ENCODE measurements at places on chromosomes 12 and 14.

GRCh38 chr12:58443273-58443980 is 476.9 kb downstream of the LRIG3 start:
- peak; percentile 13 for DNase-seq

- peak; percentile 7 for DNase-seq
These were observed 149.1 kb downstream of the BMP4 start for GRCh38 chr14:53807542-53807941.

- peak; percentile 60 for DNase-seq
These were observed 516 bp downstream of the PCBP2 start for GRCh38 chr12:53452159-53453077.

GRCh38 chr14:105531894-105532623 is 5.7 kb downstream of the TMEM121 start:
- DNase-seq = no peak

DNA sequence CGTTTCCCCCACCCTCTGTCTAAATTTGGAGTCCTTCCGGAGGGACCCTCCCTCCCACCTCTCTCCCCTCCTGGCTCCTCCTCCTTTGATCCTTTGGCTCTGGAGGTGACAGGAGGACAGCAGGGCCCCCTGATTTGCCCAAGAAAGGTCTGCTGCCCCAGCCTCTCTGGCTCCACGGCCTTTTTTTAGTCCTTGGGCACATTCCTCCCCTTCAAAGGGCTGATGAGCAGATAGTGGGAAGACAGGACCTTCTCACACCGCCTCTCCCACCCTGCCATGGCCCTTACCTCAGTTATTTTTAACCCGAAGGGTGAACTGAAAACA is 196 bp upstream of the MYH6 start:
- no peak for DNase-seq

GRCh38 chr14:88232771-88233170 is 90.3 kb downstream of the KCNK10 start:
- no peak for DNase-seq

- peak; percentile 78 for DNase-seq
These were observed 26.0 kb downstream of the PPFIBP1 start for GRCh38 chr12:27549801-27550652.

- no peak for DNase-seq
These were observed 128.7 kb upstream of the NOS1 start for GRCh38 chr12:117490130-117490529.

- DNase-seq = no peak
These were observed 94.4 kb downstream of the DAD1 start for GRCh38 chr14:22494486-22495135.

DNA sequence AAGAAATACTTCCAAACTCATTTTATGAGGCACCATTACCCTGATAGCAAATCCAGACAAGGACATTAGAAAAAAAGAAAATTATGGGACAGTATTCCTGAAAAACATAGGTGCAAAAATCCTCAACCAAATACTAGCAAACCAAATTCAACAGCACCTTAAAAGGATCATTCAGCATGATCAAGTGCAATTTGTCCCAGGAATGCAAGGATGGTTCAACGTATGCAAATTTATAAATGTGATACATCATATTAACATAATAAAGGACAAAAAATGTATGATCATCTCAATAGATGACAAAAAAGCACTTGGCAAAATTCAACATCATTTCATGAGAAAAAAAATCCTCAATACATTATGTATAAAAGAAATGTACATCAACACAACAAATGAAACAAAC is 162.9 kb downstream of the DUSP6 start:
- no peak for DNase-seq

- peak; percentile 68 for DNase-seq
These were observed 7.7 kb downstream of the AHNAK2 start for GRCh38 chr14:104970231-104971068.

DNA sequence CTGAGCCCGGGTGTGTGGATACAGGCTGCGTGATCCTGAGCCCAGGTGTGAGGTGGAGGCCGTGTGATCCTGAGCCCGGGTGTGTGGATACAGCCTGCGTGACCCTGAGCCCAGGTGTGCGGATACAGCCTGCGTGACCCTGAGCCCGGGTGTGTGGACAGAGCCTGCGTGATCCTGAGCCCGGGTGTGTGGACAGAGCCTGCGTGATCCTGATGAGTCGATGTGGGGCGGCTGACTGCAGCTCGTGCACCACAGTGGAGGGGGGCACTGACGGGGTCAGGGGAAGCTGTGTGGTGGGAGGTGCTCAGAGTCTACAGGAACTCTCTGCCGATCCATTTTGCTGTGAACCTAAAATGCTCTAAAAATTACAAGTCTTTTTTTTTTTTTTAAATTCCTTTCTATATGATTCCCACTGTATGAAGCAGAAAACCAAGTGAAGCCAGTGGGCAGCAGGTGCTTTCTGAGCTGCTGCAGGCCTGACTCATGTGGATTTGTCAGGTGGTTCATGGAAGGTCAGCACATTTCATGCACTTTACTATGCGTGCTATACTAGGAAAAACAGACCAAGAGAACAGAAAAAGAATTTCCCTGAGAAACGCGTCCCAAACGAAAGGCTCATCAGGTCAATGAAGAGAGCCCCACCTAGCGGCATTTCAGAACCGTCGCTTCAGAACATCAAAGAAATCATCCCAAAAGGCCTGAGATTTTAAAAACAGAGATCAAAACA is 19.3 kb downstream of the BRF1 start:
- peak; percentile 36 for DNase-seq

GRCh38 chr12:1501695-1502378 is 92.5 kb downstream of the FBXL14 start:
- DNase-seq = no peak

DNA sequence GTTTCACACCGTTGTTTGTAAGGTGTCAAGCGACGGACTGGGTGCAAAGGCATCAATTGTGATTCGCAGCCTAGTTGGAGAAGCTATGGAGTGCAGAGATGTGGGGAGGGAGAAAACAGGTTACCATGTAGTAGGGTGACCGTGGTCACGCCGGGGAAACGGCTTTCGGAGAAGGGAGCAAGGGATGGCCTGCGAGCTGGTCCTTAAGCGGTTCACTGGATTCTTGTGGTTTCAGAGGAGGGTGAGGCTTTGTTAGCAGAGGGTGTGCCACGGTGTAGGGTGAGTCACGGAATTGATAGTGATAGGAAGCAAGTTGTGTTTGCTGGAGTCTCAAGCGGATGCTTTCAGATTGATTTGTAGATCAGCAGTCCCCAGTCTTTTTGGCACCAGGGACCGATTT is 2.3 kb downstream of the PIWIL1 start:
- DNase-seq = no peak

DNA sequence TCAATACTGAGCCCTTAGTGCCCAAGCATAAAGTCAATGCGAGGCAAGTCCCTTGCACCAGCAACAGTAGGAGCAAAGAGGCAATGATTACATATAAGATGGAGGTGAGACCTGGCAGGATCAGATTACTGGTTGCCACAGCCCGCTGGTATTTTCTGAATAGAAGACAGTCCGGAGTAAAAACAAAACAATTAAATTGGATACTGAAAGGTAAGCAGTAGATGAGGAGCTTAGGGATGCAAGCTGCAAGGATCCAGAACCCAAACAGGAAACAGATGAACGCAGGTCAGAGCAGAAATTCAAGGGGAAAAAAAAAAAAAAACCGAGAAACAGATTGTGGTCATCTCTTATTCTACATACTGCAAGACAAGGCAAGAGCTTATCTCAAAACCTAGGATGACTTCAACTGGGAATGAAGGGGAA is 119.6 kb downstream of the MED13L start:
- no peak for DNase-seq

GRCh38 chr14:89922031-89922907 is 32.3 kb downstream of the EFCAB11 start:
- no peak for DNase-seq

DNA sequence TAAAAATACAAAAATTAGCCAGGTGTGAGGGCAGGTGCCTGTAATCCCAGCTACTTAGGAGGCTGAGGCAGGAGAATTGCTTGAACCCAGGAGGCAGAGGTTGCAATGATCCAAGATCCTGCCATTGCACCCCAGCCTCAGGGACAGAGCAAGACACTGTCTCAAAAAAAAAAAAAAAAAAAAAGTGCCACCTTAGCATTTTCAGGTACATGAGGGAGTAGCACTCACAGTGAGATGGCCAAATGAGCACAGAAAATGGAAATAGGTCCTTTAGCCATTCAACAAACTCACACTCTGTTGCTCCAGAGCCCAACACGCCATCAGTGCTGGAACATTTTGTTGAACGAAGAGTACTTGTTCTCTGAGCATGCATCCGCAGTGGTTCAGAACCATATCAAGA is 75.2 kb upstream of the MYL2 start:
- no peak for DNase-seq

GRCh38 chr12:122537021-122537420 is 10.0 kb downstream of the KNTC1 start:
- DNase-seq = no peak

- no peak for DNase-seq
These were observed at the start of gene ALX1 for GRCh38 chr12:85280165-85280983. TSS of gene ALX1 (plus strand) at chr12:85280220. CDS start at chr12:85280262, 42 bp downstream.

- no peak for DNase-seq
These were observed 178.9 kb upstream of the BCL2L14 start for GRCh38 chr12:11891754-11892386.

- no peak for DNase-seq
These were observed 152.3 kb downstream of the RAD51B start for GRCh38 chr14:67971627-67972625.

DNA sequence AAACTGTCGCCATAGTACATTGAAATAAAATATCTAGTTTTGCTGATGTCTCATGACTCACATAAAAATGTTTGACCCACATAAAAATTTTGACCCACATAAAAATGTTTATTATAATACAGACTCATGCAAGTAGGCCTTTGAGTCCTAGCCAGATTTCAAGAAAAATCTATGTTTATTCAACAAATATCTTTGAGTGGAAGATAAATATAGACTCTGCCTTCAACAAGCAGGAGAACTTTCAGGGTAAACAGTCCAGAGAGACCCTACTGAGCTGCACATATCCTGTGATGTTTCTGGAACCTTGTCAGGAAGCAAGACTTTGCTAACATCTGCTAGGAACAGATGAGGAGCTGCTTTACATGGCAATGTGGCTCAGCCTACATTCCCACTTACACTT is 283.1 kb downstream of the MDGA2 start:
- no peak for DNase-seq

DNA sequence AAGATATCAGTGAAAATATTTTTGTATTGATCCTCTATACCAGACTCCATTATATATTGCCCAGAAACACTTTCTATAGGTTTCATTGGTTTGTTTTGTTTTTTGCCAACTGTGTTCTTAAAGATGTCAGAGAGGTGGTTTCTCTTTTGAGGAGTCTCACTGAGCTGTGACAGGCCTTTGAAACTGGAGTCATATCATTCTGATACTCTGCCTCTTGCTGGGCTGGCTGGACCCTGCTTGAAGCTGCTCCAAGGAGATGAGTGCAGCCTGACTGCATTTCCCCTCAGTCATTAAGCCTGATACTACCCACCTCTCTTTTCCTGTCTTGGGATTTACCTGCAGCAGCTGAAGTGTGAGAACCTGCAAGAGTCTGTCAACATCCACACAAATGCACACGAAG is 16.4 kb upstream of the TAS2R30 start:
- DNase-seq = no peak

- no peak for DNase-seq
These were observed 42.0 kb downstream of the NCOR2 start for GRCh38 chr12:124525455-124525854.

GRCh38 chr14:89688507-89689211 is 265.9 kb downstream of the EFCAB11 start:
- no peak for DNase-seq

GRCh38 chr12:33770652-33771051 is 251.6 kb upstream of the ALG10 start:
- no peak for DNase-seq

- DNase-seq = no peak
These were observed 73.5 kb downstream of the BTG1 start for GRCh38 chr12:92072112-92072511.

DNA sequence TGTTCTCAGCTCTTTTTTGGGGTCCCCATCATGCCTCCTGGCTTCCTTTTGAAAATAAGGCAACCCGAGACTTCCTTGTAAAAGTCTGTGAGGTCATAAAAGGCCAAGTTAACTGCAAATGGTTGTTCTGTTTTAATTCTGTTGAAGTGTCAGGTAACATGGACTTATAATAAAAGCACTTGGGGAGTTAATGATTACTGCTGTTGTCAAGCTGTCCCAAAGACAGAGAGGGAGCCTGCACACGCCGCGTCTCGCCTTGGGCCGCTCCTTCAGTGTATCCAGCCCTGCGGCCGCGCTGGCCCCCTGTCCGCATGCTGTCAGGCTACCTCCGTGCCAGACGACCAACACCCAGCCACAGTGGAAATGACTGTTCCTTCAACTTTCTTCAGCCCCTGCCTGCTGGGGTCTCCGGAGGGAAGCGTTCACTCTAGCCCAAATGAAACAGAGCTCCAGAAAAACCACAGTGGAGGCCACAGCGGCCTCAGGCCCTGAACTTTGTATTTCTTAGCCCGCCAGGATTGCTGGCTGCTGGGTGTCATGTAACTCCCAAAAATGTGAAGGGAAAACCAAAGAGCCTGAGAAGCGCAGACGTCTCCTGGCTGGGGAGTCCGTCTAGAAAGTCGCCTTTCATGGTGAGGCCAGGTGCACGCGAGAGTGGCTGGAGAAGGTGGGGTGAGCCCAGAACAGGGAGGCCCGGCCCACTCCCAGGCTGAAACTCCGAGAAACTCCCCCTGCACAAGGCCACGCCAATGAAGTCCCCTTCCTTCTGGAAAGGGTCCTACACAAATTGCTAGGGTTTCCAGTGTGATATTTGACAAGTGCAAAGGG is 189.1 kb downstream of the ZFP36L1 start:
- no peak for DNase-seq

DNA sequence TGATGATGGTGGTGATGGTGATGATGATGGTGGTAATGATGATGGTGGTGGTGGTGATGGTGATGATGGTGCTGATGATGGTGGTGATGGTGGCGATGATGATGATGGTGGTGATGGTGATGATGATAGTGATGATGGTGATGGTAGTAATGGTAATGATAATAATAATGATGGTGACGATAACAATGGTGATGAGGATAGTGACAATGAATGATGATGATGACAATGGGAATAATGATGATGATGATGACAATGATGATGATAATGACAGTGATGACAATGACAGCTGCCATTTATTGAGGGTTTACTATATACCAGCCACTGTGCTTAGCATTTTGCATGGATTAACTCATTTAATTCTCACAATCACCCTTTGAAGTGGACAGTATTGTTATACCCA is 94.6 kb downstream of the SRRM4 start:
- no peak for DNase-seq

DNA sequence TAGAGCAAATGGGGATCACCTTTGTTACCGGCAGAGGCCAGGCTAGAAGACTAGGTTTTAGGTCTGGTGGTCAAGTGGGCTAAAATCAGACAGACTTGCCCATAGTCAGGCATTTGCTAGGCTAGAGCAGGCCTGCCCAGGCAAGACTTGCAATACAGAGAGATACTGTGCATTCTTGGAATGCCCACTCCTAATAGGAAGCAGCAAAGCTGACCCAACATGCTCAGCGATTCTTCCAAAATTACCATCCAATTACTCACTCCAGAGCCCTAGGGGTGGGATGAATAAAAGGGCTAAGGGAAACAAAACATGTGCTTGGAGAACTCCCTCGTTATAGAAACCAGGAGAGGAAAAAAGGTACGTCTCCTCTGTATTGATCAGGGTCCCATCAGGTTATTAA is 187.8 kb upstream of the AMIGO2 start:
- no peak for DNase-seq

GRCh38 chr14:51139121-51139681 is 44.3 kb upstream of the TRIM9 start:
- no peak for DNase-seq

GRCh38 chr14:54221971-54222370 is 174.8 kb upstream of the CDKN3 start:
- DNase-seq = no peak
